ENCODE measurements at places on chromosomes 2 and 18.

DNA sequence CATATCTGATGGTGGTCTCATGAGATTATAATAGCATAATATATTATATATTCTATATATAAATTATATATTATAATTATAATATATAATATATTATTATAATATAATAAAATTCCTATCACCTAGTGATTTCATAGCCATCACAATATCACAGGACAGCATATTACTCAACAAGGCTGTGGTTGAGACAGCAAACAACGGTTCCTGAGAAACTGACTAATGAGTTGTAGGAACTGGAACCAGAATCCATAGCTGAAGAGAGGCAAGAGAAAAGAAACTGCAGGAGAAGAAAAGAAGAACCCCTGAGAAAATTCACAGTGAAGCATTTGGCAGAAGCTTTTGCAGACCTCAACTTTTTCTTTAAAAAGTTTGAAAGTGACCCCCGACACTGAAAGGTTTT lies 84.0 kb downstream of the BCL2L11 start:
- no peak for DNase-seq

GRCh38 chr2:74728842-74729241 lies 74.8 kb downstream of the SEMA4F start:
- DNase-seq = no peak

- peak; percentile 48 for DNase-seq
Observed at GRCh38 chr18:8424917-8425725, 184.1 kb upstream of the RAB12 start.

GRCh38 chr2:100416935-100417710 lies at the start of gene CHST10:
Gene CHST10, minus strand, starts transcription at chr2:100417668. Its CDS starts 10,993 bp downstream, at chr2:100406675.
- no peak for DNase-seq

GRCh38 chr2:218244665-218245064 lies 16.1 kb upstream of the GPBAR1 start:
- DNase-seq = no peak

DNA sequence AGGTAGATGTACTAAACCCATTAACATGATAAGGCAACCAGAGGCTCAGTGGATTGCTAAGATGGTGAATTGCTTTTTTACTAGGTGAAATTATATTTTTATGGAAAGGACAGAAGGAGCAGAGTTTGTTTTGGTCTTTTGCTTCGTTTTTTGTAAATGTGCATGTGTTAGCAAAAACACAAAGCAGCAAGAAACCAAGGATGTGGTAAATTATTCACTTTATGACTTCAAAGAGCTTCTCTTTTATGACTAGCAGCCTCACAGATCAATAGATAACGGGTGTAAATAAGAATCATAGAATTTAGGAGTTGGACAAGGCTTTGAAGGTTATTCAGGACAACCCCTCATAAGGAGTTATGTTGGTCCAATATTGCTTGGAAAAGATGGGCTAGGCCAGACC lies 615.0 kb downstream of the DPP10 start:
- DNase-seq = no peak

- no peak for DNase-seq
Observed at GRCh38 chr2:96233880-96234316, 25.3 kb upstream of the STARD7 start.
